ENCODE measurements at places on chromosomes 6 and 20. TPM values are rescaled to one million over a fixed set of nuclear protein-coding genes. Genes with fewer than 3 reads are reported as not detected.
A peak's percentile ranks its signal among the peaks of the same experiment; 100 is the strongest.

ZNF184 gene
- 7.4 TPM for total RNA-seq

PTCRA gene
- not detected for total RNA-seq

RIPPLY2 gene
- total RNA-seq, result not detected

- DNase-seq, result peak; percentile 76
Observed at GRCh38 chr20:2742934-2743559, 50.5 kb downstream of the EBF4 start.

GRCh38 chr6:149960488-149960887 lies 3.3 kb upstream of the ULBP1 start:
- no peak for DNase-seq

DNA sequence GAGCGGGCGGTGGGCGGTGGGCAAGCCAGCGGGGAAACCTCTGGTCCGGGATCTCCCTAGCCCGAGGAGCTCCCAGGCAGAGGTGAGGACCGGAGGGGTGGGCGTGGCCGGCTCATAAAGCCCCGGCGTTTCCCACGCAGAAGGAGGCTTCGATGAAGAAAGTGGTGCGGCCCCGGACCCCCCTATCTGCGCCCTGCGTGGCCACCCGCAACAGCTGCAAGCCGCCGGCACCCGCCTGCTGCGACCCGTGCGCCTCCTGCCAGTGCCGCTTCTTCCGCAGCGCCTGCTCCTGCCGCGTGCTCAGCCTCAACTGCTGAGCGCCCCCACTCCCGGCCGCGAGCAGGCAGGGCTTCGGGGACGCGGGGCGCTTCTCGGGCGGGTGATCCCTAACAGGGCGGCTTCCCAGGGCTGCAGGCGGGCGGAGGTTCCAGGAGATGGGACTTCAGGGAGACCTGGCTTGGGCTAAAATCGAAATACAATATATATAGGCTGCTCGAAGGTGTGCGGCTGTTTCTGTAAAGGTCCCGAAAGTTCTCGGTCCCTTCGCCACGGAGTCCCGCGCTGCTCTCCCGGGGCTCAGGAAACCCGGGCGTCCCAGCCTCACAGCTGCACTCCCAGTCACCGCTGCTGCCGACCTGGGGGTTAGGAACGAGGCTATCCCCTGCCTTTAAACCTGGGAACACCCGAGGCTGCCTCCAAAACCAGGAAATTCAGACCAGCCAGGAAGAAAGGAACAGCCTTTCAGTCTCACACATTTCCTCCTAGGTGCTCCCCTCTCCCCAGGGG lies 27.8 kb downstream of the ASIP start:
- no peak for DNase-seq

- DNase-seq, result no peak
Observed at GRCh38 chr20:1707588-1708449, 50.2 kb upstream of the SIRPG start.

DNA sequence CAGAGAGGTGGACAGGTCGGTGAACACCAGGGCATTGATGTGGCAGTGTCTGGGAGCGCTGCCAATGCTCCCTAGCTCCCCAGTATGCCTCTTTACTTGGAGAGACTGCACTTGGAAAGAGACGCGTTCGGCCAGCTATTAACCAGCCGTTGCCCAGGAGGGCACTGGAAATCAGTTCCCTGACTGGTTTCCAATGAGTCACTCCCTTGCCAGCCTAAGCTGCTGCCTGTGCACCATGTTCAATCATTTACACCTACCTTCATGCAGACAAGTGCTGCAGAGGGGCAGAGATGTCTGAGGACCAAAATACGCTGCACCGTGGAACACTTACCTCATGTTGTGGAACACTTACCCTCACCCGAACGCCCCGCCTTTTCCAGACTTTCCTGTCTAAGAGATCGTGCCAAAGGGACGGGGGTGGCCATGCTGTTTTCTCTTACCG lies 151.6 kb downstream of the SOBP start:
- no peak for DNase-seq

Data from sigmoid colon (tissue), 7 donors.